ENCODE measurements at places on chromosomes 5 and 9.
A peak's percentile ranks its signal among the peaks of the same experiment; 100 is the strongest.

GRCh38 chr5:157864067-157864466 lies 5.1 kb upstream of the CLINT1 start:
- DNase-seq, result peak; percentile 33

DNA sequence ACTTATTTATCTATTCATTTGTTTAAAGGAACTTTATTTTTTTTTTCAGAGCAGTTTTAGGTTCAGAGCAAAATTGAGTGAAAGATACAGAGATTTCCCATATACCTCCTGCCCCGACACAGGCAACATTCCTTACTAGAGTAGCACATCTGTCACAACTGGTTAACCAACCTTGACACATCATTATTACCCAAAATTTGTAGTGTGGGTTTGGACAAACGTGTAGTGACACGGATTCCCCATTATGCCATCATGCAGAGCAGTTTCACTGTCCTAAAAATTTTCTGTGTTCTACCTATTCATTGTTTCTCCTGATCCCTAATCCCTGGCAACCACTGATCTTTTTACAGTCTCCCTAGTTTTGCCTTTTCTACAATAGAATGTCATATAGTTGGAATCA lies 57.3 kb upstream of the LHFPL2 start:
- no peak for DNase-seq

DNA sequence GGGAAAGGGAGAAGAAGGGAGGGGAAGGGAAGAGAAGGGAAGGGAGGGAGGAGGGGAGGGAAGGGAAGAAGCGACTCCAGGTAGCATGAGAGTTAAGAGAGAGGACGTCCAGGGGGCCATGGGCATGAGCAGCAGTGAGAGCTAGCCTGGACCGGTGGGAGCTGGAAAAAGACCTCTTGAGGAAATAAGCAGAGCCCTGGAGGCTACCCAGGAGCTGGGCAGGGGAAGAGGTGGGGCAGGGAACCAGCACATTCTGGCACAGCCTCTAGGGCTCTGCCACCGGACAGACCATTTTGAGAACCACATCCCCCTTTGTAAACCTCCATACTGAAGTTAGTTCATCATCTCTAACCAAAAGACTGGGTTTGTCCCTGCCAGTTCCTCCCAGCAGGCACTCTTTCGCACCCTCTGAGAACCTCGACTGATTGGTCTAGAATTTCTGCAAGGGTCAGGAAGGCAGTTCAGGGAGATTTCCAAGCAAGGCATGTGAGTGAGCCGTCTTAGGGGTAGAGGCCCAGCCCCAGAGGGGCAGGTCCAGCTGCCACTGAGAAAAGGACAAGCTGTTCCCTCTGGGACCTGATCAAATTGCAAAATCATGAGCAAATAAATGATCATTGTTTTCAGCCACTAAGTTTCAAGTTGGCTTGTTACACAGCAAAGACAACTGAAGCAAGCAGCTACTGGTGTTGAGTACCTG lies 11.6 kb downstream of the NAIF1 start:
- no peak for DNase-seq

DNA sequence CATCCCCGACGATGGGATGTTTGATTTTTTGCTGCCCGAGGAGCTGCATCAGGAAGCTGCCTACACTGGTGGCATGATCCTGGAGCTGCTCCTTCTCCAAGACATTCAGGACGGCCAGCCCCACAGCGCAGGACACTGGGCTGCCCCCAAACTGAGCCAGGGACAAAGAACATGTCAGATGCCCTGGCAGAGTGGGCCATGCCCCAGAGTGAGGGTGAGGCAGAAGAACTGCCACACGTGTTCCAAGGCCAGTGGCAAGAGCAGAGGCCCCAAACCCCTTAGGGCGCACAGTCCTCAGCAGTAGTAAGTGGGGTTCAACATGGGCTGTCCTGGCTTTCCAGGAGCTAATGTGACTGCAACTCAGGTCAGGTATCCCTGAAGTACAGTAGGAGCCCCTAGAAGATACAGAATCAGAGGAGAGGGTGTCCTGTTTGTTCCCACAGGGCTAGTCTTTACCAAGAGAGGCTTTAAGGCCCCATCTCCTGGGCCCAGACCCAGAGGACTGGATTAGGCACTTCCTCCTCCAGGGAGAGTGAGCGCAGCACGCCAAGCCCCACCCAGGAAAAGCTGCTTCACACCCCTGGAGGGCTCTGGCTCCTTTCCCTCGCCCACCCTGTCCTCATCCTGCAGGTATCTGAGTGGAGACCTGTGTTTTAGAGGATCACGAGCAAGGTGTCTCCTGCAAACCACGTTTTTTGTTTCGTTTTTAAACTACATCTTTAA lies 11.1 kb downstream of the HNRNPAB start:
- no peak for DNase-seq

- DNase-seq, result no peak
Measured at GRCh38 chr5:138659121-138659520, 83.9 kb upstream of the HSPA9 start.

DNA sequence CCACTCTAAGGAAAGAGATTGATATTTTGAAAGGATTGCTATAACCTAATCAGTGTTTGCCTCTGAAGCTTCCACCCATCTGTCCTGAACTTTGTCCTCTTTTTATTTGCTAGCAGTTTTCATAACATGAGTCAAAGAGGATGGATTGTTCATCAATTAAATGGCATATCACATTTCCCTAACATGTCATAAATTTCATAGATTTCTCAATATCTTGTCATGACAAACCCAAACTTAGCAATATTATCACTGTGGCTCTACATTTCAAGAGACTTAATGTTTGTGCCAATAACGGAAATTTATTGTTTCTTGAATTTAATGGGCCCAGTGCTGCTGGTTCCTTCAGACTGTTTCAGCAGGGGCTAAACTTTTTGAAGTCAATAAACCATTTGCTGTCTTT lies 330.3 kb downstream of the CAAP1 start:
- no peak for DNase-seq

- DNase-seq, result no peak
Measured at GRCh38 chr5:37814699-37815098, 25.1 kb downstream of the GDNF start.

DNA sequence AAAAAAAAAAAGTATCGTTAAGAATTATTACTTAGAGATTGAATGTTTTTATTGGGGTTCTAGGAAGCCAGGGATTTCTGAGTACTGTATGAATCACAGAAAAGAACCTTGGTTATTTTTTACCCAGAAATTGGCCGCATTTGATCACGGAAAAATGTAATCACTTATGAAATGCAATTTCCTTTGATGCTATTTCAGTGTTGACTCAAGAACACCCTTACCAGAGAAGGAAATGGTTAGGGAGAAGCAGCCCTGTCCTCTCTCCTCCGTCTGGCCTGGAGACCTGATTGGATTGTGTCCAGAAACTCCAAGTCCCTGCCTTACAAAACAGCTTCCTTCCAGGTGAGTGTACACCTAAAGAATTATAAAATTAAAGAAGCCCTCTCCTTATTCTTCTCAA lies 116.7 kb downstream of the MED10 start:
- DNase-seq, result no peak

GRCh38 chr5:136201870-136202269 lies 8.9 kb upstream of the SMIM32 start:
- DNase-seq, result no peak

DNA sequence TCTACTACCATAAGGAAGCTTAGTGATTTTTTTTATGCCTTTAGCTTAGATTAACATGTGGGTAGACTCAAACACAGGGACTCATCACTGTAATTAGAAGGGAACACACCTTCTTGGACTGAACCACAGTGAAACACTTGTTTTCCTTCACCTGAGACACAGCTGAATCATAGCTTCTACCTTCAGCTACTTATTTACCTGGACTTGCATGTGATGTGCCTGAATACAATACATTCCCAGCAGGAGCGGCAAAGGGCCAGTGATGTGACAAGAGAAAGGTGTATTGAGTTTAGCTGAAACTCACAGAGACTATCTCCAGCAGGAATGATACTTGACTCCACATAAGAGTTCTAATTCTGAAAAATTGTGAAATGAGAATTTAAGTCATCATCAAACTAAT lies 37.8 kb downstream of the GRAMD2B start:
- no peak for DNase-seq

GRCh38 chr9:1216532-1216931 lies 166.4 kb downstream of the DMRT2 start:
- DNase-seq, result no peak

DNA sequence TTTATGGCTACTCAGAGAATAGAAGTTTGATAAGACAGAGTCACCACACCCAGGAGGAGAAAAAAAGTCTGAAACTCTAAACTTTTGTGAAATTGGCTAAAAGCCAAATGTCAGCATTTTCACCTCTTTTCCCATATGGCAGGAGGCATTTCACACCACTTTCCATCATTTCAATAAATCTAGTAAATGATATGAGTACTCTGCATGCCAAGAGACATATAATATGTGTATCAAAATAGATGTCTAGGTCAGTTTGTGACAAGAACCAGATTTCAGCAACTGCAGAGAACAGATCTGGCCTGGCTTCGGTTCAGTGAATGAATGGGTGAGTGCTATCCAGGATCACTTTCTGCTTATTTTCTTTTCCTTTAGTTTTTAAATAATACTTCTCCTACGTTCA lies 470.8 kb downstream of the ENC1 start:
- no peak for DNase-seq

DNA sequence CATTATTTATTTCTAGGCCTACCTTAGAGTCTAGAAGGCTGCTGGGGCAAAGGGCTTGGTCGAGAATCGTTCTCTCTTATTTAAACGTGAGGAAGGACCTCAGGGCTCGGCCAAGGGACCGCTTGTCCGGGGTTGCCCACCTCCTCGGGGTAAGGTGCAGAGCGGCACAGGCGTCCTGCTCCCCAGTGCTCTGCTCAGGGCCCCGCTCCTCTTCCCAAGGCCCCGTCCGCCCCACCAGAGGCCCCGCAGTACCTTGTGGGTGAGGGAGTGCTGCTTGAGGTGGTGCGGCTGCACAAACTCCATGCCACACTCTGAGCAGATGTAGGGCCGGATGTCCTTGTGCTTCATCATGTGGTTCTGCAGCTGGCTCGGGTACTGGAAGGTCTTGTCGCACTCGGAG lies 47.3 kb downstream of the ZNF366 start:
- DNase-seq, result no peak

- no peak for DNase-seq
Measured at GRCh38 chr5:158421319-158421718, 562.4 kb upstream of the CLINT1 start.

- DNase-seq, result peak; percentile 26
Measured at GRCh38 chr9:134053401-134053871, 14.4 kb downstream of the BRD3 start.

- no peak for DNase-seq
Measured at GRCh38 chr9:123120131-123120530, 86.7 kb downstream of the GPR21 start.

GRCh38 chr9:21097817-21098216 lies 20.1 kb upstream of the IFNB1 start:
- DNase-seq, result no peak

- DNase-seq, result no peak
Measured at GRCh38 chr5:79938468-79938867, 52.6 kb downstream of the MTX3 start.

DNA sequence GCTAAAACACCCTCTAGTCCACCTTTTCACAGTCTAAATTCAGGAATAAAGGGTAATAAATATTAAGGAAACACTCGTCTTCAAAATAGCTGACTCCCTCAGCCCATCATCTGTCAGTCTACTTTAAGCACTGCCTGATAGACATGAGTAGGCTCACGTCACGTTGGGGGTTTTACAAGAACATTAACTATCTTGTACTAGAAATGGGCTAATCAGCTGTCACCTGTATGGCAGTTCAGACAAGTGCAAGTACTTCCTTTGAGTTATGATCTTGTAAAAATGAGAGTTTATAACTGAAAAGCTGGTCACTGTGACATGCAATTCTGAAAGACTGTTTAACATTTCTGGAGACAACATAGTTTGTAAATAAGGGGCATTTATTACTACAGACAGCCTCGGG lies 936.7 kb upstream of the CTNND2 start:
- DNase-seq, result no peak

DNA sequence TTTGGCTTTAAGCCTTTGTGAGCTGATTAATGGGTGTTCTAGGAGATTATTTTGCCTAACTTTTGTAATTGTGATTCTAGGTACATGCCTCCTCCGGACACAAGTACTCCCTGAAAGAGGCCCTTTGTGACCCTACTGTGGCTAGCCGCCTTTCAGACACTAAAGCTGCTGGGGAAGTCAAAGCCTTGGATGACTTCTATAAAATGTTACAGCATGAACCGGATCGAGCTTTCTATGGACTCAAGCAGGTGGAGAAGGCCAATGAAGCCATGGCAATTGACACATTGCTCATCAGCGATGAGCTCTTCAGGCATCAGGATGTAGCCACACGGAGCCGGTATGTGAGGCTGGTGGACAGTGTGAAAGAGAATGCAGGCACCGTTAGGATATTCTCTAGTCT lies 13.6 kb downstream of the ITGA1 start:
- no peak for DNase-seq

DNA sequence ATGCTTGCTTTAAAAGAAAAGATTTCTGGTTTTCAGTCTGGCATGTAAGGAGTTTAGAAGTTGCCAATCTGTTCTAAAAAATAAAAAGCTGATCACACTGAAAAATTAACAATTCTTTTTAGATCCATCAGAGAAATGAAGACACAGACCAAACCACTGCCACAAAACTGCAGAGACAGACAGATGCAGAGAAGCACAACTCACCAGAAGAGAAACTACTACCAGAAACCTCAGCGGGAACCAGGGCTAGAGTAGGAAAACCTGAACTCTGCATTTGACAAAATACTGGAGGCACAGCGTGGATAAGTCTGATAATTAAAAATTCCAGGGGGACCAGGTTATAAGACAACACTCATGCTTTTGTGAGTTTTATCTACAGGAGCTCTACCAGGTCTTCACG lies 28.8 kb downstream of the FBXL17 start:
- no peak for DNase-seq

DNA sequence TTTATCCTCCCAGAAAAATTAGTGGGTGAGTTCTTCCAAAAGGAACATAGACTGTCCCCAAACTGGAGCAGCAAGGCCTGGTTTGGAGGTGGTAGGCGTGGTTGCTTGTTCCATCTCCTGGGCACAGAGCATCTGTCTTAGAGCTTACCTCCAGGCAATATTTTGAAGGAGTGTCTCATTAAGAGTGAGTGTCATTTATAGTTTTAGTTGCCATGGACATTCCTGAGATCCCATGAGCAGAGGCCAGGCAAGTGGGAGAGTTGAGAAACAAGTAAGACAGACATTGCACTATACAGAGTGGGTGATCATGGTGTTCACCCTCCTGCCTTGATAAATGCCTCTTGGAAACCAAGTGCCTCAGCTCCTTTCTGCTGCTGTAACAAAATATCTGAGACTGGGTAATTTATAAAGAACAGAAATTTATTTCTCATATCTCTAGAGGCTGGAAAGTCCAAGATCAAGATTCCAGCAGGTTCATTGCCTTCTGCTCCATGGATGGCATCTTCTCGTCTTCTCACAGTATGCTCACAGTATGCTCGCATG lies 68.5 kb downstream of the KIAA1958 start:
- no peak for DNase-seq

- no peak for DNase-seq
Measured at GRCh38 chr9:127873886-127874285, 3.6 kb downstream of the AK1 start.
